ENCODE measurements at places on chromosomes 2 and 18.

- DNase-seq = no peak
Measured at GRCh38 chr2:16755442-16755841, 89.8 kb upstream of the CYRIA start.

DNA sequence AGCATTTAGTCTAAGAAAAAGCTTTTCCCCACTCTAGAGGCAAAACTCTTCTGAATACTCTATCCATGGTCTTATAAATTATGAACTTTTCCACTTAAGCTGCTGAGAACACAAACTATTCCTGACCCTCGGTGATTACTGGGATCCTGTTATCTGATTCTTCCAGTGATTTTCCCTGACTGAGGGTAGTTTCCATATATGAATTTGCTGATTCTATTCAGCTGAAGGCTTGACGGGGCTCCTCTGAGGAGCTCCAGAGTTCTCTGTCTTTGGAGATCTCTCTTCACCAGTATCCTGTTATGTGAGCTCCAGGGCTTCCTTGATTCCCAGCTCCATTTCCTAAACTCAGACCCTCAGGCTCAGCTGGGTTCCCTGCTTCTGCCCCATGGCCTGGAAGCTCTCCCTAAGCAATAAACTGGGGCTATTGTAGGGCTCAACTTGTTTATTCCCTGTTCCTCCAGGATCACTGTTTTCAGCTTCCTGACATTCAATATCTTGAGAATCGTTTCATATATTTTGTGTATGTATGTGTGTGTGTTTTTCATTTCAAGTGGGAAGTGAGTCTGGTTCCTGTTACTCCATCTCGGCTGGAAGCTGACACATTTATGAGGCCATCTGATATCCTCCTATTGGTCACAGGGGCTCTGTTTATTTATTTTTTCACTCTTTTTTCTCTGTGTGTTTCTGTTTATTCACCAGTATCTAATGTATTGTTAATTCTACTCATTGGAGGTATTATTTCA lies 78.2 kb downstream of the ARHGAP28 start:
- DNase-seq = no peak

- no peak for DNase-seq
Measured at GRCh38 chr2:223180463-223180862, 128.5 kb downstream of the KCNE4 start.

GRCh38 chr2:34533585-34534183 lies 934.6 kb upstream of the FAM98A start:
- no peak for DNase-seq

DNA sequence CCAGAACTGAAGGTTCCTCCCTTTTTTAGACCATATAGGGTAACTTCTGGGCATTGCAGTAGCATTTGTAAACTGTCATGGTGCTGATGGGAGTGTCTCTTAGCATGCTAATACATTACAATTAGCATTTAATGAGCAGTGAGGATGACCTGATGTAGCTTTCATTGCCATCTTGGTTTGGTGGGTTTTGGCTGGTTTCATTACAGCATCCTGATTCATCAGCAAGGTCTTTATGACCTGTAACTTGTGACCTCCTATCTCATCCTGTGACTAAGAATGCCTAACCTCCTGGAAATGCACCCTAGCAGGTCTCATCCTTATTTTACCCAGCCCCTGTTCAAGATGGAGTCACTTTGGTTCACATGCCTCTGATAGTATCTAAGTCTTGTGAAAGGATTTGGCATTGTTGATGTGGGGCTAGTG lies 159.0 kb downstream of the TMX3 start:
- no peak for DNase-seq

- no peak for DNase-seq
Measured at GRCh38 chr2:85651097-85651496, 16.9 kb downstream of the SFTPB start.

- no peak for DNase-seq
Measured at GRCh38 chr2:8564475-8564874, 117.4 kb upstream of the ID2 start.

DNA sequence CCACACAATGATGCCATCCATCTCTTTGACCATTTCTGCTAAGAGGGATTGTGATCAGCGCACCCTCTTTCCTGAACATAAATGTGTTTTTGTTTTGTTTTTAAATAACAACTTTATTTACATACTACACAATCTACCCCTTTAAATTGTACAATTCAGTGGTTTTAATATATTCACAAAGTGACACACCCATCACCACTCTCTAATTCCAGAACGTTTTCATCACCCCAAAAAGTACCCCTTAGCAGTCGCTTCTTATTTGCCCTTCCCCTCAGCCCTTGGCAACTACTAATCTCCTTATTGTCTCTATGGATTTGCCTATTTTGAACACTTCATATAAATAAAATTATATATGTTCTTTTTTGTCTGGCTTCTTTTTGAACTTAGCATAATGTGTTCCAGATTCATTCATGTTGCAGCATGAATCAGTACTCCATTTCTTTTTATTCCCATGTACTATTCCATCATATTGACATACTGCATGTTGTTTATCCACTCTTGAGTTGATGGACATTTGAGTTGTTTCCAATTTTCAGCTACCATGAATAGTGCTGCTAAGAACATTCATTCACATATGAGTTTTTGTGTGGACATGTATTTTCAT lies 150.9 kb upstream of the NABP1 start:
- DNase-seq = no peak

DNA sequence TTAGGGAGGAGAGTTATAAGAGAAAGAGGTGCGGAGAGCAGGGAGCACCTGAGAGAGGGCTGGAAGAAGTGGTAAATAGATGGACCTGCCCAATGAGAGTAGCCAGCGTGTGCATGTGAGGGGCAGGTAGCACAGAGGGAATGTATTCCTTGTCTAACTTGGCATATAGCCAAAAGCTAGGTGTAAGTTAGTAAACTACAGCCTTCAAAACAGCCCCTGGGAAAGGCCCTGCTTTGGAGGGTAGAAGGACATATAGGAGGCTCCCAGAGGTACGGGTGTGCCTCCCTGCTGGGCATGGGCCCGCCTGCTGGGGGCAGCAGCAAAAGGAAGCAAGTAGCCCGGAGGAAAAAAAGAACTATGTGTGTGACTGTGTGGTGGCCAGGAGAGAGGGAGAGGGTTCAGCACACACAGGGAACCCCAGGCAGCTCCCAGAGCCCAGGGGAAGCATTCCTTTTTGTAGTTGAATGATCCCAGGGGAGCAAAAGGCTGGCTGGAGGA lies 48.0 kb downstream of the TCF7L1 start:
- no peak for DNase-seq

- no peak for DNase-seq
Measured at GRCh38 chr2:179594268-179595112, 266.9 kb downstream of the ZNF385B start.

- no peak for DNase-seq
Measured at GRCh38 chr18:24398540-24398939, 916 bp upstream of the OSBPL1A start.

- DNase-seq = no peak
Measured at GRCh38 chr2:197121756-197122385, 188.7 kb downstream of the ANKRD44 start.

GRCh38 chr2:227703280-227703732 lies 14.5 kb downstream of the SLC19A3 start:
- no peak for DNase-seq
